Epithelial cell of proximal tubule (primary cell): ENCODE measurements at places on chromosomes 1 and 21.

- no peak for DNase-seq
Observed at GRCh38 chr1:30295674-30296073, 427.7 kb downstream of the MATN1 start.

GRCh38 chr1:53214376-53214940 is 6.0 kb downstream of the CZIB start:
- DNase-seq, result no peak

DNA sequence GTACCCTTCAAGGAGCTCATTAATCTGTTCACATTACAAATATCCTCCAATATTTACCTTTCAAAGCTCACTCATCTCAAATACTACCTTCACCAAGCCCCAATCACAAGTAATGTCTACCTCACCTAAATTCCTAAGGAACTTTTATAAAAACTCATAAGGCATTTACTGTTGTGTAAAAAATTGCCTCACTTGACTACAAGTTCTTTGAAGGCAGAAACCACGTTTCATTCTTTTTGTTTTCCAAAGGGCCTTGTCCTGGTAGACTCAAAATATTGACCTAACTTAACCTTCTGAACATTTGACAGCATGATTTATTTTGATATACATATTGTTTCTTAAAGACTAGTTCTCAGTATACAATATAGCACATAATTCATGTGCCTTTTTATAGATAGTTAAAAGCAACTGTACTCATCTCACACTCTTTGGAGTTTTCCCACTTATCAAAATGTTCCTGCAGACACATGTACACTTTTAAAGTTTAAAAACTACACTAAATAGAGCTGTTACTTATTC is 2.5 kb downstream of the USP33 start:
- no peak for DNase-seq

GRCh38 chr1:27521861-27522431 is 32.0 kb upstream of the WASF2 start:
- no peak for DNase-seq

DNA sequence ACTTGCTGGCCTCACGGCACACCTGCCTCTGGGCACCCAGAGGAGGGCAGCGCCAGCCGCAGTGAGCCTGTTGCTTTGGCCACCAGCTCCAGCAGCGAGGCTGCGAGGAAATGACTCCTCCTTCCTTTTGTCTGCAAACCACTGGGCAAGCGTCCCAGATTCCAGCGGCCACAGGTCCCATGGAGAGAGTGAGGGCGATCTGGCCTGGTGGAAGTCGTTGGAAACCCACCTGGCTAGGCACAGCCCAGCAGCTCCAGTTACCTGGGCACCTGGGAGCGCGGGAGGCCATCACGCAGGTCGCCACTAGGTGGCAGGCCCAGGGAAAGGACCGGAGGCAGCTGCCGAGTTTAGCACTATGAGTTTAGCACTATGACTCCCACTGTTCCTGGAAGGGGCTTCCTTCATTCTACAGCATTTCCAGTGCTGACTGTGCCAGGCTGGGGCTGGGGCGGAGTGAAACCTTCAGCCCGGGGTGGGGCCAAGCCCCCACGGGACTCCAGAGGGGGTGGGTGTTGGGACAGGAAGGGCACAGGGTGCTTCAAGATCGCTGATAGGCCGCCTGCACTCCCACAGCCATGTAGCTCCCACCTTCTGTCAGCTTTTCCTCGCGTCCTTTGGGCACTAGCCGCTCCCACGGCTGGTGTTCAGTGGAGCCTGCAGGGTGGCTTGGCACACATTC is 1.1 kb upstream of the ESPN start:
- DNase-seq, result no peak

DNA sequence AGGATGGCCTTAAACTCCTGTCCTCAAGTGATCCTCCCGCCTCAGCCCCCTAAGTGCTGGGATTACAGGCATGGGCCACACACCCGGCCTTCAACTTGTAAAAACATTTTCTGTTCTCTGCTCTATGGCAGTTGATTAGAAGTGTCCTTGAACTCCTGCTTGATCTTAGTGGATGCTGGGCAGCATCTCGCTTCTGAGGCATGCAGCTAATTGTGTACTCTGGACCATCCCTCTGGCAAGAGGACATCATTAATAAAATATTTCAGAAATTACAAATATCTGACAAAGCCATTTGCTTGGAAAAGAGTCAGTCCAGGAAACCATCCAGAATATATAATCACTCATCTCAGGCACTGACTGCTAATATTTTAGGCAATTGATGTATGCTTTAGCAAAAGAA is 8.1 kb downstream of the NGF start:
- no peak for DNase-seq

- peak; percentile 52 for DNase-seq
Observed at GRCh38 chr1:179016706-179017382, 8.8 kb upstream of the FAM20B start.

- DNase-seq, result no peak
Observed at GRCh38 chr1:25650289-25650576, 33.6 kb downstream of the MAN1C1 start.

DNA sequence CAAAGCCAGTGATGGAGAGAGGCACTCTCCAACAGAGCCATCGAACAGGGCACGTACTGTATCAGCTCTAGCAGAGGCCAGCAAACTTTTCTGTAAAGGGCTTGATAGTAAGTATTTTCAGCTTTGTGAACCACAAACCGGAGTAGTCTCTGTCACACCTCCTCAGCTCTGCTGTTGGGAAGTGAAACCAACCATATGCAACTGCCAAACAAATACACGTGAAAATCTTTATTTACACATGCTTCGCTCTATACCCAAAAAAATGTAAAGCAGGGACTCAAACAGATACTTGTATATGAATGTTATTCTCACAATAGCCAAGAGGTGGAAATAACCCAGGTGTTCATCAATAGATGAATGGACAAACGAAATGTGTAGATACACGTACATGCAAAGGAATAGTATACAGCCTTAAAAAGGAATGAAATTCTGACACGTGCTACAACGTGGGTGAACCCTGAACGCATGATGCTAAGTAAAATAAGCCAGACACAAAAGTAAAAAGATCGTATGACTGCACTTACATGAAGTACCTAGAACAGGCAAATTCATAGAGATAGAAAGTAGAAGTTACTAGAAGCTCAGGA is 39.0 kb downstream of the SETD4 start:
- DNase-seq, result no peak

DNA sequence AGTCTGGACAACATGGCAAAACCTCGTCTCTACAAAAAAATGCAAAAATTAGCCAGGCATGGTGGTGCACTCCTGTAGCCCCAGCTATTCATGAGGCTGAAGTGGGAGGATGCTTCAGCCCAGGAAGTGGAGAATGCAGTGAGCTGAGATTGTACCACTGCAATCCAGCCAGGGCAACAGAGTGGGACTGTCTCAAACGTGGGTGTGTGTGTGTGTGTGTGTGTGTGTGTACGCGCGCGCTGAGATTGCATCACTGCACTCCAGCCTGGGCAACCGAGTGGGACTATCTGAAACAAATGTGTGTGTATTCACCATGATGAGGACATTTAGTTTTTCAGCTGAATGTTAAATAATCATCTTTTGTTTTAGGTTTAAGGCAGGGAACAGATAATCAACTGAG is 21.1 kb downstream of the USP1 start:
- no peak for DNase-seq

GRCh38 chr1:33332357-33332789 is 11.5 kb upstream of the A3GALT2 start:
- DNase-seq, result no peak
